ENCODE measurements at places on chromosomes 4 and X.
A peak's percentile ranks its signal among the peaks of the same experiment; 100 is the strongest.

GRCh38 chr4:182448281-182449151 lies 205.3 kb downstream of the TENM3 start:
- peak; percentile 20 for DNase-seq

DNA sequence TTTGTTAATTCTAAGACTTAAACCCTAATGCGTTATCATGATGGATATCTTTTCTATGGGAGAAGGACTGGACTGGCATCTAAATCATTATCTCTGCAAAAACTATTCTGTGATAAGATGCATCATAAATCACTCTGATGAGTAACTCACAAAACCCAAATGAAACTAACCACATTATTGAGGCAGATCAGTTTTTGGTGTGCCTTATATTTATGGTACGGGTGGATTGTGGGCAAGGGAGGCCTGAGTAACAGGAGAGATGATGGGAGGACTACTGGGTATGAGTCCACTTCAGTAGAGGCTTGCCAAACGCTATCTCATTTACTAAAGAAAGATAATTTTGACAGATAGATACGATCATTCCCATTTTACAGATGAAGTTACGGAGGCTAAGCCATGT lies 66.4 kb upstream of the GUCY1A1 start:
- DNase-seq: no peak

GRCh38 chr4:183099537-183100297 lies 660 bp downstream of the WWC2 start:
- no peak for DNase-seq

DNA sequence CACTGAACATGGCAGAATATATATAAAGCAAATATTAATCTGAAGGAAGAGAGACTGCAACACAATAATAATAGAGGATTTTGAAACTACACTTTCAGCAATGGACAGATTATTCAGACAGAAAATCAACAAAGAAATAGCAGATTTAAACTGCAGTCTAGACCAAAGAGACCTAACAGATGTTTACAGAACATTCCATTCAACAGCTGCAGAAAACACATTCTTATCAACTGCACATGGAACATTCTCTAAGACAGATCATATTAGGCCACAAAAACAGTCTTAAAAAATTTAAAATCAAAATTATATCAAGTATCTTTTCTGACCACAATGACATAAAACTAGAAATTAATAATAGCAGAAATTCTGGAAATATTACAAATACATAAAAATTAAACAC lies 27.1 kb downstream of the CENPE start:
- no peak for DNase-seq

- no peak for DNase-seq
These were observed 160.6 kb downstream of the AFF2 start for GRCh38 chrX:148661035-148661434.

GRCh38 chr4:75921910-75922309 lies 18.9 kb downstream of the NAAA start:
- DNase-seq: no peak

GRCh38 chr4:44845993-44846392 lies 119.6 kb upstream of the GNPDA2 start:
- no peak for DNase-seq

DNA sequence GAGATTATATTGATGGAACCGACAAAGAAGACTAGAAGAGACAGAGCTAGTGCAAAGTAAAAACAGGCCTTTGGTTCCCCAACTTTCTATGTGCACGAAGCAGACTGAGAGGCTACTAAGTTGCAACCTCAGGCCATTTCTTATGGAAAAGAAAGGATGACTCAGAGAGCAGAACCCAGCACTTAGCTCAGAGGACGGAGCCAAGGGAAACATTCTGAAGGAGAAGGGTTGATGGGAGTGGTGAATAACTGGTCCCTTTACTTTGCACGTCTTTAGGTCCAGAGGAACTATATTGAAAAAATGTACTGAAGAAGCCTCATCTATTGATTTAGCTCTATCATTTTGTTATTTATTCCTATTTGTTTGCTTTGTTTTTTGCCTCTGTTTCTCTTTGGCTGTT lies 182.1 kb downstream of the CPE start:
- DNase-seq: no peak

- no peak for DNase-seq
These were observed 379.7 kb downstream of the TLL1 start for GRCh38 chr4:166252487-166253402.

DNA sequence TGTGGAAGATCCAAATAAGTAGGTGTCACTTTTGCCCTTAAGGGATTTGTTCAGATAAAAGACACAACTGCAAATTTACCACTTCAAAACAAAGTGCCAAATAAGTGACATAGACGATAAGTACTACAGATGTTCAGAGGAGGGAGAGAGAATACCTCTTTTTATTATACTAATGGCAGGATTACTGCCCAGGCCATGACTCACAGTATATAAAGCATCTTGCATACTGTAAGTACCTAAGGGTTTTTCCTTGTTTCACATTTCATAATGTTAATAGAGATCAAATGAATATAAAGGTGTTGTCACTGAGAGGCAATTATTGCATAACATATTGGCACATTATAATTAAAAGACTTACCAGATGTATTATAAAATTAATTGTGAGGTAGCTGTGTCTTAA lies 46.4 kb downstream of the PTPN13 start:
- DNase-seq: no peak

All from stimulated activated CD4-positive, alpha-beta T cell treated with anti-CD3 and anti-CD28 coated beads, Interleukin-12 subunit alpha, Interleukin-12 subunit beta, amount 100 ng/mL, for 48 hours (primary cell).